ENCODE measurements at places on chromosomes 3 and 15.

GRCh38 chr3:14758297-14758696, 60.5 kb upstream of the FGD5 start:
- DNase-seq = no peak

DNA sequence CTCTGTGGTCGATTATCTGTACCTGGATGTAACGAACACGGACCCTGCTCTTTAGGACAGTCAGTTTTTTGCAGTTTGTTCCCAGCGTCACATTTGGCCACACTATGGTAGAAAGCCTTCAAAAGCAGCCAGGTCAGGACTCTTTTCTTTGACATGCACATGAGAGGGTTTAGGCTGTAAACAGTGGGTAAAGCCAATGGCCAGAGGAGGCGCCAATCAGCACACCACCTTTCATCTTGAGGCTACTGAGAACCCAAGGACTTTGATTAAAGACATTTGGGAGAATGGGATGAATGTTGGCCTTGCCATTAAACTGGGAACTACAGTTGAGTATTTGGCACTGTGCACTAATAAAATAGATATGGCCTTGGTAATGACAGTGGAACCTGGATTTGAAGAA, 225.9 kb downstream of the OXSM start:
- no peak for DNase-seq

GRCh38 chr15:44738340-44738984, 2.1 kb downstream of the TRIM69 start:
- no peak for DNase-seq

GRCh38 chr3:50340448-50341329, at the start of gene RASSF1:
Gene RASSF1, minus strand, starts transcription at chr3:50340836. Its CDS starts 31 bp downstream, at chr3:50340805.
- DNase-seq = no peak

GRCh38 chr15:58080398-58080797, 14.9 kb upstream of the ALDH1A2 start:
- no peak for DNase-seq

GRCh38 chr3:161920196-161920595, 423.6 kb downstream of the OTOL1 start:
- no peak for DNase-seq

- DNase-seq = peak; percentile 61
Measured at GRCh38 chr3:172317984-172318383, 130.3 kb downstream of the GHSR start.

GRCh38 chr3:162584986-162585385, 1088.4 kb downstream of the OTOL1 start:
- DNase-seq = no peak

DNA sequence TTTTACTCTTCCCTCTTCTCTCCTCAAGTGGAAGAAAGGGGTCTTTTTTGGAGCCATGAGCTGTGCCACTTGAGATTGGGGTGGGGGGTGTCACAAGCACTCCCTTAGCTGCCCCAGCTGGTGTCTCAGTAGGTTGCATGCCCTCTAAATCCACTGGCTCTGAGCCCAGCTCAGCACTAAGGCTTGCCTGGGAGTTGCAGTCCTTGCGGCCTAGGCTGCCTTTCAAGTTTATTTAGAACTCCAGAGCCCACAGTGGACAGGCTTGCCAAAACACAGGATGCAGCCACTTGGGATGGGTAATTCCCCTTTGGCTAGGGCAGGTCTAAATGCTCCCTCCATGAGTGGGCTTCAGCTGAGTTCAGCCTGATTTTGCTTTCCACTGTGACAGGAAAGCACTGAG, 24.7 kb downstream of the C3orf20 start:
- DNase-seq = no peak

DNA sequence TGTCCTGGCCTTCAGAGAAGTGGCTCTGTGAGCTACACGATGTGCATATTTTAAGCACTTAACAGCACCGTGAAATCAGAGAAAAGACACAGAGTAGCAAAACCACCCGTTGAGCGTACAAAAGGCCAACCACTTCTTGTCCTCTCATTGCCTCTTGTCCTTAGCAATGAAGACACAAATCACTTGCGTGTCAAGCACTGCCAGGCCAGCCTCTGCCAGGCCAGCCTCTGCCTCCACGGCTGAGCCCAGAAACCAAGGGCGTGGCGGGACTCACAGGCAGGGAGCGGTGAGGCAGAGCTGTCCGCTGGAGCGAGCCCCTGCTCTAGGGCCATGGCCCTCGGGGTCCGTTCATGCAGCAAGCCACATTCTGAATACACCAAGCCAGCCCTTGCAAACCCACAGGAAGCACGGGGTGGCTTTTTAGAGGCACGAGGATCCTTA, 4.0 kb downstream of the MUC4 start:
- no peak for DNase-seq

- no peak for DNase-seq
Measured at GRCh38 chr3:162641907-162642306, 1145.3 kb downstream of the OTOL1 start.

DNA sequence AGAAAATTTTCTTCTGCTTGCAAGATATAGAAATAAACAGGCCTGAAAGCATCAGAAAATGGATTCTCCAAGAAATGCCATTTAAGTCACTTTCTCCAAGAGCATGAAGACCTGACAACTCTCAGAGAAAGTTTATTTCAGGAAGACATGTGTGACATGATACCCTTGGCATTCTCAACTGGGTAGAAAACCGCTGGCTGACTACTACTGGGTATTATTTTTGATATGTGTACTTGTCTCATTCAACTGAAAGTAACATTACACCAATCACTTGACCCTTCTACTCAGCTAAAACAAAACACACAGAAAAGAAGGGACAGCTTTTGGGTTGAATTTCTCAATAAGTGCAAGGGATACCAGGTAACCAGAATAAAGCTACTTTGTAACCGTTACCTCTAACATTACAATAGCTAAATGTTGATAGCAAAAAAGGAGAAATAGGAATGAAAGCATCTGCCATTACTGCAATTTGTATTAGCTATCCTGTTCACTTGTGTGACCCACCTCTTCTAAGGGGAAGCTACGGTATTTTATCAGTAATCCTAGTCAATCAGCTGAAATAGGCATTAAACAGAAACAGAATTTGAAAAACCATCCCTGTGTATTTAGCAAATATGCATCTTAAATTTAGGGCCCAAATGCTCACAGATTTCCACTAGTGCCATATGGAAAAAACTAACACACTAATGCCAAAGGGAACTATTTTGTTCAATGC, 7.3 kb downstream of the TRA2B start:
- no peak for DNase-seq

DNA sequence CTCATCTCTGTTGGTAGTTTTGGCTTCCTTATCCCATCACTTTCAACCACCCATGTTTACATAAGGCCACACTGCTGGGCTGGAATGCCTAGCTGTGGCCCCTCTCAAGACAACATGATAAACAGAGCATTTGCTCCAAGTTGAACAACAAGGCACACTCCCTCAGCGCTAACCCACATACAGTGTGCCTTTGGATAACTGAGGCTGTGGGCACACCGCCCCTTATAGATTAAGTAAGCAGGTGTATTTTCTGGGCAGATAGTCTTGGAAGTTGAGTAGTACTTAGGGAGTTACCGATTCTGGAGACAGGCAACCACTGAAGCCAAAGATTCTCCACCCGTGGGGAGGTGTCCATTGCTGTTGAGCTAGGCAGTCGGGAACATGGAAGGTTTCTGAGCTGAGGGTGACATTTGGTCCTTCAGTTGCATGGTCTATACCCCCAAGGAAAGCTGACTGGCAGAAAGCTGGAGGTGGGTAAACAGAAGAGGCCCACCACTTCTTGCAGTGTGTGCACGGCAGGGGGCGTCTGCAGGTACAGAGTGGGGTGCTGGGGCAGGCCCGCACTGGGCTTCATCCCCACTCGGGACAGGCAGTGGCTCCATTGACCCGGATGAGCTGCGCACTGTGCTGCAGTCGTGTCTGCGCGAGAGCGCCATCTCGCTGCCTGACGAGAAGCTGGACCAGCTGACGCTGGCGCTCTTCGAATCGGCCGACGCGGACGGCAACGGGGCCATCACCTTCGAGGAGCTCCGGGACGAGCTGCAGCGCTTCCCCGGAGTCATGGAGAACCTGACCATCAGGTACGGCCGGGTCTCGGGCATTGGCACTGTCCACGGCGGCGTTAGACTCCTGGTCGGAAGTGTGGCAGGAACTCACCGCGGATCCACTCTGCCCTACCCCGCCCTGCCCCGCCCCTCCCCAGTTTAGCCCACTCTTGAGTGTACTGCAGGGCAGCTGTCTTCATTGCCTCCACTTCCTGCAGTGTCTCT, 16.8 kb downstream of the NOX5 start:
- DNase-seq = no peak

All from Panc1 (cell line).